ENCODE measurements at places on chromosomes 5 and 9.

- no peak for DNase-seq
Observed at GRCh38 chr5:158911693-158912363, 187.9 kb downstream of the EBF1 start.

GRCh38 chr5:175621971-175622370 is 35.9 kb upstream of the HRH2 start:
- DNase-seq = no peak

GRCh38 chr5:172806897-172807672 is 27.0 kb upstream of the ERGIC1 start:
- DNase-seq = no peak

DNA sequence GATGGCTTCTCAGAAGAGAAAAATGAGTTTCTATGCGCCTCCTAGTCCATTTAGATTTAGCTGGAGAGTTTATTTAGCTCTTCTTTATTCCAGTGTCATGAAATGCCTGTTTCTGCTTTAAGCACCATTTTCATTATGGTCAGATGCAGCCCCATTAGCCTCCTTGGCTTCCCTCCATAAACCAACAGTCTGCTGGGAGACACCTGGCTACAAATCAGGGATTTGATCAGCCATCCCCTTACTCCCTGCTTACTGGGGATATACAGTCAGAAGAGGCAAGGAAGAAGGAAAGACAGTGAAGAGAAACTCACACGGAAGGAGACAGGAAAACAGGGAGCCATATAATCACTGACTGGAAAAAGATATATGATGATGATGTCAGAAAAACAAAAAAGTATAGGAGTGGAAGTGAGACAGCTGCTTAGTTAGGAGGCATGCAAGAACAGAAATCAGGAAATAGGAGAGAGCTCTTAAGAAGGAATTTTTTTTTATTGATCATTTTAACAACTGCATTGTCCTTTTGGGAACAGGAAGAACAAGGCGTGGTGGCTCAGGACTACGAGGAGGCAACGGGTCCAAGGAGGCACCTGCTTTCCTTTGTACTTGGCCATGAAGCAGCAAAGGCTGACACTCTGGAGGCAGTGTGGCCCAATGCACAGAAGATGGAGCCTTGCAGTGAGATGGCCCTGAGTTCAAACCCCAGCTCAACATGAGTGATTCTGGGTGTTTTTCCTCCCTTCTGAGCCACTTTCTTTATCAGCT is 56.1 kb downstream of the MED27 start:
- no peak for DNase-seq

GRCh38 chr9:89314955-89315354 is 3.3 kb upstream of the SECISBP2 start:
- no peak for DNase-seq

DNA sequence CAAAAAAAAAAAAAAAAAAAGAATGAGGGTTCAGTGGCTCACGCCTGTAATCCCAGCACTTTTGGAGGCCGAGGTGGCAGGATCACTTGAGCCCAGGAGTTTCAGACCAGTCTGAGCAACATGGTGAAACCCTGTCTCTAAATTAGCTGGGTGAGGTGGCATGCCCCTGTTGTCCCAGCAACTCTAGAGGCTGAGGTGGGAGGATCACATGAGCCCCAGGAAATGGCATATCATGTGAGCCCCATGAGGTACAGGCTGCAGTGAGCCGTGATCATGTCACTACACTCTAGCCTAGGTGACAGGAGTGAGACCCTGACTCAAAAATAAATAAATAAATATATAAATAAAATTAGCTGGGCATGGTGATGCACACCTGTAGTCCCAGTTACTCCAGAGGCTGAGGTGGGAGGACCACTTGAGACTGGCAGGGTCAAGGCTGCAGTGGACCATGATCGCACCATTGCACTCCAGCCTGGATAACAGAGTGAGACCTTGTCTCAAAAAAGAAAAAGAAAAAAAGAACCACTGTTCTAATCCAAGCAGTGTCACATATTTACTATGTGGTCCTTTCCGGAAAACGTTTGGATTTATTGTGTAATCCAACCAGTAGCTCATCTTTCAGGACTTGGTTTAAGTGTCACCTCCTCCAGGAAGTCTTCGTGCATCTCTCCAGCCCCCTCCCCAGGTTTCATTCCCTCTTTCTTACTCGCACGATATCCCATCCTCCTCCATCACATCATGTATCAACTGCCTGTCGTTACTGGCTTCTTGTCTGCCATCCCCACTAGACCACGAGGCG is 12.3 kb upstream of the SPOUT1 start:
- no peak for DNase-seq

DNA sequence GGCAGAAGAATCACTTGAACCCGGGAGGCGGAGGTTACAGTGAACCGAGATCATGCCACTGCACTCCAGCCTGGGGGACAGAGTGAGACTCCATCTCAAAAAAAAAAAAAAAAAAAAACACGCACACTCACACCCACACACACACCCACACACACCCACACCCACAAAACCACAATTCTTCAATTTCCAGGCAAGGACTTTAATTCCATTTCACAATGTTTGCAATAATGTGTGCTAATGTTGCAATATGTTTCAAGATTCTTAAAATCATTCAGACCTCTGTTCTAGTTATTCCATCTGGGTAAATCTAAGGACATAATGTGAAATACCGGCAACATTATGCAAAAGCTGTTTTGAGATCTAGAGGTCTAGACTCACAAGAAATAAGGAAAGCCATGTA is 28.3 kb downstream of the CCDC69 start:
- no peak for DNase-seq

DNA sequence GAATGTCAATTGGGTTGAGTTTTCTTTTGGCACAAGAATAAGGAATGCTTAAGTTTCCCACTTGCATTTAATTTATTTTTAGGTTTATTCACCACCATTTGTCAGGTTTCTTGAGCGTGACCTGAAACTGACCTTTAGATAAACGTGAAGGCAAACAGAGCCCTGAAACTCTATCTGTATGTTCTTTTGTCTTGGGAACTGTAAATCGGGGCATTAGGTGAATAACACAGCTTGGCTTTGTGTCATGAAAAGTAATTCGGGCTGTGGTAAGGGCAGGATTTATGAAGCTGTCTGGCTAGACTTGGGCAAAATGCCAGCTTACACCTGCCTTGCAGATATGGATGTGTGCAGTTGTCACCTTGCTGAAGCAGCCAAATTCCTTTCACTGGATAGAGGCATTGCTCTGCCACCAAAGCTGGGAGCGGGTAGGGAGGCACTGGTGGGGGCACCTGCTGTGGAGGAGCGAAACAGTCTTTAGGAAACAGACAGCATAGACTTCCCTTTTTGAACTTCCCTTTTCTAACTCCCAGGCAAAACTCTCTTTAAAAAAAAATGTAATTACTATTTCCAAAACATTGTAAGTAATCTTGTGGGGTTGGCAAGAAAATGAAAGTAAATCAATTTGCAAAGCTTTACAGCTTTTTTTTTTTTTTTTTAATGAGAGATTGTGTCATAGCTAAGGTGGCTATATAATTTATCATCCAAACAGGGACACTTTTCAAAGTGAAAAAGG is 545.2 kb downstream of the CSNK1G3 start:
- DNase-seq = peak; percentile 8

GRCh38 chr9:130447193-130447816 is 2.5 kb downstream of the ASS1 start:
- no peak for DNase-seq

DNA sequence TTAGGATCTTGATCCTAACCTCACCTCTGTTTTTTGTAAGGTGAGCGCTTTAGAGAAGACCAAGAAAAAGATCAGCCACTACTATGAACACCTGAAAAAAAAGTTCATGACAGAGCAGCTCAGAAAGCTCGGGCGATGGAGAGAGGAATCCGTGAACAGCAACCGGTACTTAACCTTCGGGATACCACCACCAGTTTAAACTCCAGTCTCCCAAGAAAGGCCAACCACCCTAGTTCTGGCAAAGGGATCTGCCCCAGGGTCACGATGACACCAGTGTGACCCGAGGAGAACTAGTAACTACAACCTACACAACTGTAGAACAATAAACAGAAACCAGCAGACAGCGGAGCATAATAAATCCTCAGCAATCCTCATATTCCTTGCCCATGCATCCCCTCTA is 8.5 kb downstream of the C5orf52 start:
- no peak for DNase-seq

- no peak for DNase-seq
Observed at GRCh38 chr5:124686239-124687004, 60.0 kb downstream of the ZNF608 start.

DNA sequence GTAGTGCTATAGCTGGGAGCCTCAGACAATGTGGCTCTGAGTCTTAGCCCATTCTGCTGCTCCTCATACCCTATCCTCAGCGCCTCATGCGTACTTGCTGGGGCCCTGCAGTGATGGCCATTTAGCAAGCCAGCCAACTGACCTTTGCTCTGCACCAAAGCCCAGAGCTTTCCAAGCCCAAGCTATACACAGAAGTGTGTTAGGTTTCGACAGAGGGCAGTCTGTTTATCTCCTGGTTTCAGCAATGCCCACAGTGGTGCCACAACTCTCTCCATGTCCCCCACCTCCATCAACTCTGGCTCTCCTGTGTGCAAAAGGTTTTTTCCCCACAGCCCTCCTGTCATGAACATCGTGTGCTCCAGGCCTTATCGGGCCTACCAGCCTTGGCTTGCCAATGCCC is 16.9 kb downstream of the GNG10 start:
- DNase-seq = no peak

DNA sequence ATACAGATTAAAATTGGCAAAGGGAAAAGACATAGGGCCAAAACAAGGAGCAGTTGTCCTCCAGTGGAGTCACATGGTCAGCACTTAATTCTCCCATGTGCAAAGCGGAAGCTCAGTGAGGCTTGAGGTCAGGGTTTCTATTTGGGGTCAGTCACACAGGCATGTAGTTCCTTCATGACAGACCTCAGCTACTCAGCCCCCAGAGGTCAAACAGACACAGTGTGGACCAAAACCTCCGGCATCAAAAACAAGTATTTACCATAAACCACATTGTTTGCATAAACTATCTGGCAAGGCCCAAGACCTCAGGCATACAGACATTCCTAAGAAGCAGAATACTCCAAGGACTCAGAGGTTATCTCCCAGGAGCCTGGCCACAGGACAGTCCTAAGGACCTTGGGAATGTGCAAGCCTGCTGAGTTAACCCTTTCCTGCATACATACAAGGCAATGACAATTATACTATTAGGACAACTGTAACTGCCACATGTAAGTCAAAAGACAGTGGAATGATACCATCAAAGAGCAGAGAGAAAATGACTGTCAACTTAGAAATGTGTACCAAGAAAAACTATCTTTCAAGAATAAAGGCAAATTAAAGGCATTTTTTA is 28.7 kb upstream of the FNIP1 start:
- DNase-seq = no peak

- DNase-seq = no peak
Observed at GRCh38 chr9:108703429-108703828, 152.4 kb downstream of the ACTL7B start.

- no peak for DNase-seq
Observed at GRCh38 chr5:168424594-168425323, 61.5 kb upstream of the RARS1 start.

DNA sequence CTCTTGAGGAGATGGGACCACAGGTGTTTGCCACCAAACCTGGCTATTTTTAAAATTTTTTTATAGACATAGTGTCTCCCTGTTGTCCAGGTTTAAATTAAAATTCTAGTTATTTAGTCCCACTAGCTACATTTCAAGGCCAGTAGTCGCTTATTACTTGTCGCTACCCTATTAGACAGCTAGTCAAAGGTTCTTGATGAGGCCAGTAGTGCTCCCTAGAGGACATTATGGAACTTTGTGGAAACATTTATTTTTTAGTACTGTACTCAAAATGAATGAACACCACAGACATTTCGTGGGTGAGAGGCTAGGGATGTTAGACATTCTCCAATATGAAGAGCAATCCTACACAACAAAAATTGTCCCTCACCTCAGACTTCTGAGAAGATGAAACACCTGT is 14.4 kb upstream of the GRXCR2 start:
- no peak for DNase-seq

- no peak for DNase-seq
Observed at GRCh38 chr5:174359071-174359470, 313.6 kb downstream of the NSG2 start.

DNA sequence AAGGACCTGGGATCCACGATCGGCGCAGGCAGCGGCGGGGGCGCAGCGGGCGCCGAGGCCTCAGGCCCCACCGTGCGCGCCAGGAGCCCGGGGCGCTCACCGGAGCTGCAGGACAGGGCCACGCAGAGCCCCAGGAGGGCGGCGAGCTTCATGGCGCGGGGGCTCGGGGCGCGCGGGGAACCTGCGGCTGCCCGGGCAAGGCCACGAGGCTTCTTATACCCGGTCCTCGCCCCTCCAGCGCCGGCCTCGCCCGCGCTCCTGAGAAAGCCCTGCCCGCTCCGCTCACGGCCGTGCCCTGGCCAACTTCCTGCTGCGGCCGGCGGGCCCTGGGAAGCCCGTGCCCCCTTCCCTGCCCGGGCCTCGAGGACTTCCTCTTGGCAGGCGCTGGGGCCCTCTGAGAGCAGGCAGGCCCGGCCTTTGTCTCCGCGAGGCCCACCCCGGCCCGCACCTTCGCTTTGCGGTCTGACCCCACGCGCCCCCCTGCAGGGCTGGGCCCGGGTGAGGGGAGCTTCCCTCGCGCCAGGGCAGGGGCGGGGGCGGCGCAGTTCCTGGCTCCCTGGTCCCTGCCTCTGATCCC is at the start of gene SCGB3A1:
SCGB3A1 (minus strand) TSS at position 189 of the 577 bp plus-strand sequence; CDS start at position 152, 37 bp downstream.
- no peak for DNase-seq

DNA sequence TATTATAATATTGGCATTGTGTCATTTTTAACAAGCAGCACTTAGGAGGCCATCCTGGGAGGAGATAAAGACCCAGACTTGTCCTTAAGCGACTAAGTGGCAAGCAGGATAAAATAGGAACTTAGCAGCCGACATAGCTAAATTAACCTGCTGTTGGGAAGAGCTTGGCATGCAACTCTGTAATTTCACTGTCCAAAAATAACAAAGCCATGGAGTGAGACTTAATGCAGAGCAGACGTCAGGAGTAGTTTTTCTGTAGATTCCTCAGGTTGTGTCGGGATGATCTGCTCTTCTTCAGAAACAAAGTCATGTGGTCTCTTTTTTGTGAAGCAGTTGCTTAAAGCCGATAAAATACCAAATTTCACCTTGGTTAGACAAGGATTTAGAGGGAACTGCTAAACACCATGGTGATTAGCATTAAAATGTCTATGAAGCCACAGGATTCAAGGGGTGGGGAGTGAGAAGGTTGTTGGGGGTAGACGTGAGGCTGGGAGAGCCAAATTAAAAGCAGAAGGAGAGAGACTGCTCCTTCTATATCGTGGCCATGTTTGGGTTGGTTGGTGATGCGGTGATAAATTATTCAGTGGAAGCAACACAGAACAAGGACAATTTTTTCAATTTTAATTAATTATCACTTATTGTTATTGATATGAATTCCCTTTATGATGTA is 303.0 kb downstream of the CSNK1G3 start:
- DNase-seq = no peak

GRCh38 chr5:179300581-179301180 is 44.6 kb downstream of the ADAMTS2 start:
- DNase-seq = no peak

- DNase-seq = no peak
Observed at GRCh38 chr9:128825923-128826700, 3.5 kb downstream of the SPOUT1 start.

GRCh38 chr9:9874270-9874669 is 738.5 kb downstream of the PTPRD start:
- no peak for DNase-seq

All from amygdala (tissue), 56 donors.